Epithelial cell of prostate (primary cell): ENCODE measurements at places on chromosomes 16 and 17.

DNA sequence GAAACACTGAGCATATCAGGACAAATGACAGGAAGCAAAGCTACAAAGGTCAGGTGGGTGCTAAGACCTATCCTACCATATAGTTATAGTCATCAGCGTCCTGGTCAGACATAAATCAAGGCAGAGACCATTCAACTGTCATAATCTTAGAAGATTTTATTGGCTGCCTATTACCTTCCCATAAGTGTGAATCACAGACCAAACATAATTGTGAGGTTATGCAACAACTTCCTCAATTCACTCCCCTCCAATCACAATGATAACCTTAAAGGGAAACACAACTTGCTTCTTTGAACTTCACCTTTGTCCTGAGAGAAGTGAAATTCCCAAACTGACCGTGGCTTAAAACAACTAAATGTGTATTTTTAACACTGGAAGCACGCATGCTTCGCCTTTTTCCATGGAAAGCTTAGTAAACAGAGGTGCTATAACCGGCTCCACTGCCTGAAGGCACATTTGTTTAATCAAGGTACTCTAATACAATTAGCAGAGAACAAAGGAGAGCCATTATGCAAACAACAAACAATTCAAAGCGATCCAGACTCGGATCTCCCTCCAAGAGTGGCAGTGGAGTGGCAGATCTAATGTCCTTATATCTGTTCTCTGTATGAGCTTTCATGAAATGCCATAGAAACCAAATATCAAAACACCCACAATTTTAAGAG lies 84.9 kb downstream of the TMEM114 start:
- peak; percentile 51 for DNase-seq

DNA sequence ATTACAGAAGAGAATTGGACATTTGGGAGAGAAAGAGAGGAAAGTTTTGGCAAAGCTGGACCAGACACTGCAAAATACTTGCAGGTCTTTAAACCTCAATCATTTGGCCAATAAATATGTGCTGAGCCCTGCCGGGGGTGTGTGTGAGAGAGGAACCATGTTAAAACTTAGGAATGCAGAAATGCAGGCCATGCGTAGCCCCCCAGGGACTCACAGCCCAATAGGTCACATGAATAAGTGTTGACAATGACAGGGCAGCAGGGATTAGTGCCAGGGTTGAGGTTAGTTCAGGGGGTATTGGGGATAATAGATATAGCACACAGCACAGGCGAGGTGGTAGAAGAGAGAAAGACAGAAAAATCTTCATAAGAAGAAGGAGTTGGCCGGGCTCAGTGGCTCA lies 113.3 kb upstream of the ADAMTS18 start:
- DNase-seq: no peak

DNA sequence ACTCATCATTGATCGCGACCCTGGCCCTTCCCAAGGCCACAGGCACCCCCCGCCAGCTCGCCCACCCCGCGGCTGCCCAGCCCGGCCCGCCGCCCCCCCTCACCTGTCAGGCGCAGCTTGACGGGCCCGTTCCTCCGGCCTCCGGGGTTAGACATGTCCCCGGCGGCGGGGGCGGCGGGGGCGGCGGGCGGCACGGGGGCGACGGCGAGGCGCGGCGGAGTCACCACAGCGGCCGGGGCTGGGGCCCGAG lies 456 bp downstream of the SMURF2 start:
- no peak for DNase-seq

DNA sequence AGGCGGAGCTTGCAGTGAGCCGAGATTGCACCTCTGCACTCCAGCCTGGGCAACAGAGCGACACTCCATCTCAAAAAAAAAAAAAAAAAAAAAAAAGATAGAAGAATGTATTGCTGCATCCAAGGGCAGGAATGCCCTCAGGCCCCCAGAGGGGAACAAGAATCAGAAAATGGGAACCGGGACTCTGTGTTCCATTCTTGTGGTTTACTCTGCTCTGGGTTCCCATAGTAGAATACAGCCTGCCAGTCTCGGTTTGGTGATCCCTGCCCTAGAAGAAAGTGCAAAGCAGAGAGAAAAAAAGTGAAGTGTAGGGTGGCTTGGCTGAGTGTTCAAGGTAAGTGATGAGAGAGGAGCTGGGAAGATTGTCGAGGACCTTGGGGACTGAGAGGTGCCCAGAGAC lies 27.4 kb upstream of the KDM6B start:
- no peak for DNase-seq

DNA sequence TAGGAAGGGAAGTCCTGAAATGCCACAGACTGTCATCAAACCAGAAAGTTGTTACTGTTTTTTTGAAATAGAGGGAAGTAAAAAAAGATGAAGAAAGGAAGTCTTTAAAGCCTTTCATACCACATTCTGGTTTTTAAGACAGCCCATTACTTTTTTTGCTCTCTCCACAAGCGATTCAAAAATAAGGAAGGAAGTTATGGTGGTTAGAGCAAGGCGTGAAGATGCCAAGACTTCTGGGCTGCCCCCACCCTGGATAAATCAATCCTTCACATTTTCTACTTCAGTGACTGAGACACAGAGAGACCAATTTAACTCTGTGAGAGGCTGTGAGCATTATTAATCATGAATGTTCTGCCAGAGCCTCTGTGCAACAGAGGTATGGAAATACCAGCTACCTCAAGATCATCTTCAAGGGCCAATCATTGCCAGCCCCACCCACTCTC lies 82.3 kb upstream of the BCAR1 start:
- no peak for DNase-seq

DNA sequence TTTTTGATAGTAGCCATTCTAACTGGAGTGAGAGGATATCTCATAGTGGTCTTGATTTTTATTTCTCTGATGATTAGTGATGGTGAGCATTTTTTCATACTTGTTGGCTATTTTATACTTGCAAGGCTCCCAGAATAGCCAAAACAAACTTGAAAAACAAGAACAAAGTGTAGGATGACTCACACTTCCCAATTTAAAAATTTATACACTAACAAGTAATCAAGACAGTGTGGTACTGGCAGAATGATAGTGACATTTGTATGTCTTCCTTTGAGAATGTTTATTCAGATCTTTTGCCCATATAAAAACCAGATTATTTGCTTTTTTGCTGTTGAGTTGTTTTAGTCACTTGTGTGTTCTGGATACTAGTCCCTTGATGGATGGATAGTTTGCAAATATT lies 17.8 kb downstream of the SPECC1 start:
- DNase-seq: no peak

- DNase-seq: no peak
Measured at GRCh38 chr16:79970551-79971236, 370.2 kb upstream of the MAF start.

DNA sequence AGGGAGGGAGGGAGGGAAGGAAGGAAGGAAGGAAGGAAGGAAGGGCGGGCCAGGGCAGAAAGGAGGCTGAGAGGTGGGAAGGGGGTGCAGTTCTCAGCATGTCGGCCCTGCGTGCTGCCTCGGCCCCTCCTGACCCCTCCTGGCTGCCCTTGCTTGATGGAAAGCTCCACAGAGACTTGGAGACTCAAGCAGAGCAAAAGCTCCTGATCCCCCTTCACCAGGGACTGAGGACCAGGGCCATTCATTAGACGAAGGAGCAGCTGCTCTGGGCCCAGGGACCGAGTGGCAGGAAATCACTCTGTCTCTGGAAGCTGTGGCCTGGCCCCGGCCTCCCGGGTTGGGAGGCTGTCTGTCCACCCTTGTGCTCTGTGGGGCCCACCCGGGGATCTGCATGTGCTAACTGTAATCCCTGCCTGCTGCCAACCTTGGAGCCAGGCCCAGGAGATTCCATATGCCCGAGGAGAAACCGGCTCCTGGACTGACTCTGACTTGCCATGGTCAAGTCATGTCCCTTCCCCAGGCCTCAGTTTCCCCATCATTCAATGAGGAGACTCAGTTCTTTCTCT lies 27.4 kb upstream of the C1QL1 start:
- no peak for DNase-seq

DNA sequence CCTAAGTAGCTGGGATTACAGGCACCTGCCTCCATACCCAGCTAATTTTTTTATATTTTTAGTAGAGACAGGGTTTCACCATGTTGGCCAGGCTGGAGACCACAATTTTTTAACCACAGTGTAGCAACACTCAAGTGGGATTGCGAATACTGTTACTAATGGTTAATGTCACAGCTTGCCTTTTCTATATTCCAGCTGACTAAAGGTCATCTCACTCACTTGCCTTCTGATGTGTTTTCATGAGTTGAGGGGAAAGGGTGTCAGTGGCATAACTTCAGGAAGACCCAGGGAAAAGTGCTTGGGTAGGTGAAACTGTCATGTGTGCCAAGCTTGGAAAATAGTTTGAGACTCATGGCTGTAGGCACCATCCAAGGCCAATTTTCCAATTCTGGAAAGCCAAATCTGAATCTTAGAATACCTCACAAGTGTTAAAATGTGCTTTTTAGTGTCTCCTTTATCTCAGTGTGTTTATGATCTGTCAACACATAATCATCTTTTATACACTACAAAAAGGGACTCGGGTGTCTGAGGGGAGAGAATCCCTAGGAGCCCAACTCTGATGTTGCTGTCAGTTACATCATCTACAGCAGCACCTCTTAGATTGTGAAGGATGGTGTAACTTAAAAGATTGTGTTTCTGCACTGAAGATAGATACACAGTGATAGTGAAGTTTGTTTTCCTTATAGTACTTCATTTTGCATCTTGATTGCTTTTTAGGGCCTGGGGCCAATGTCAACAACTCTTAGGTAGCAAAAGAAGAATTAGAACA lies 27.1 kb downstream of the OGFOD1 start:
- no peak for DNase-seq

DNA sequence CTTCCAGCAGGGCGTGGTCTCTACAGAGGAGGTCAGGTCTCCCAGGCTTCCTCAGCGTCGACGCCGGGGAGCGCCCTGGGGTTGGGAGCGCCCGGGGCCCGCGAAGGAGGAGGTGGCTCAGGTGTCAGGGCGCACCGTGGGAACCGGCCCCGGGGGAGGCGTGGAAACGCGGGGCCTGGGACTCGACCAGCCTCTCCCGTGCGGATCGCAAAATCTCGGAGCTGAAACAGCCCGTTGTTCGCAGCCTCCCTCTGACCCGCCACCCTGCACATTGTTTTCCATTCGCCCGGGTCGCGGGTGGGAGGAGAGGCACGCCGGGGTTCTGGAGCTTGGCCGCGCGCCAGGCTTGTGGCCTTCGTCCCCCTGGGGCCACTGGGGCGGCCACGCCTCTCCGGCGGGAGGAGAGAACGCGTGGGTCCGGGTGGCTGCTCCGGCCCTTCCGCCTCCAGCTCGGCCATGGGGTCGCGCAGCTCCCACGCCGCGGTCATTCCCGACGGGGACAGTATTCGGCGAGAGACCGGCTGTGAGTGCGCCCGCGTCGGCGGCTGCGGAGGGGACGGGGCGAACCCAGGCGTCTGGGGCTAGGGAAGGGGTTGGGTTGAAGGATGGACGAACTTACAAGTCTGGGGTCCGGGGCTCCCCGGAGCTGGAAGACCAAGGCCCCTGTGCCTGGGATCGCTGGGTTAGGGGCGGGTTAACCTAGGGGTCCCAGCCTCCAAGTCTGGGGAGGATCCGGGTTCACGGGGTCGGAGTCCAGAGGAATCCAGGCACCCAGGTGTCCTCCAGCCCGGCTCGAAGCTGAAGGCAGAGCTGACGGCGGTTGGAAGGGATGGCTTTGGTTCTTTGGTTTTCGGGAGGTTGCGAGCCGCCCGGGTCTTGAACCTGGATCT lies at the start of gene CHP2:
Gene CHP2, plus strand, starts transcription at position 433 of the 890 bp plus-strand sequence. Its CDS starts 24 bp downstream, at position 457.
- DNase-seq: no peak

GRCh38 chr17:7018331-7018964 lies 4.4 kb upstream of the BCL6B start:
- no peak for DNase-seq

DNA sequence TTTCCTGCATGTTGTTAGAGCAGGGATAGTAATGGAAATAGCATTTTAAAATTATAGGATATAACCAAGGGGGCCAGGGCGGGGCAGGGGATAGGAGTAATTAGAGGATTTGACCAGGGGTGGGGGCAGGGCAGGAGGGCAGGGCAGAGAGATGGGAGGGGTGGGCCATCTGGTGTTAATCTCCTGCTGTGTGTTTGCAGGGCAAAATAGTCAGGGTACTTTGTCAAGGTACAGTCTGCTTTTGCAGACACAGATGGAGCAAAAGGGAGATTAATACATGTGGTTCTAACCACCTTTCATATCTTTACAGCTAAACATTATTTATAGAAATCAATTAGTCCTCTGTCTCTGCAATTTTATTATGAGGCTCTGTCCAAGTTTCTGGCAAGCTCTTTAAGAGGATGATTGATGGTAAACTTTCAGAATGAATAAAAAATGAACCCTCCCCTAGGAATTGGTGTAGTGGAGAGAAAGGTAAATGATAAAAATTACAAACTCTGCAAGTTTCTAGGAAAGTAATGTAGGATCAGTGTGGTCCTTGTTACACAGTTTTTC lies 6.6 kb downstream of the ANKFN1 start:
- DNase-seq: no peak

DNA sequence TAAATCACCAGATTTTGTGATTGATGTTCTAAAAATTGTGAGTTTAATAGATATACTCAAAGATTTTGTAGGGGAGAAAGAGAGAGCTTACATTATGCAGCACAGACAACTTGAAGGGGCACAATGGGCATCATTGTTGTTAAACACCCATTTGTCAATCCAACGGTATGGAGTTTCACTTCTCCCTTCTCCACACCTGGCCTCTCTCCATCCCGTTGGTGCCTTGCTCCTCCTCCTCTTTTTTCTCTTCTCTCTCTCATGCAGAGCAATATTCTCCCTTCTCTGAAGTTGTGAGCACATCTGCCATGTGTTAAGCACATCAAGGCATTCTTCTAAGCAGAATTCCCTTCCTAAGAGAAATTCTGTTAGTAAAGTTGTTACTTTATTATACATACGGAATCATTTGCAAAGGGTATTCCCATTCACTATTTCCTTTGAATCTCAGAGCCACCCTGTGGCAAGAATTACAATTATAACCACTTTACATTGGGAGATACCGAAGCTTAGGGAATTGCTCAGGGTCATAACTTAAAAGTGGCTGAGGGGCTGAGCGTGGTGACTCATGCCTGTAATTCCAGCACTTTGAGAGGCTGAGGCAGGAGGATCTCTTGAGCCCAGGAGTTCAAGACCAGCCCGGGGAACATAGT lies 40.5 kb upstream of the SKAP1 start:
- DNase-seq: no peak

- no peak for DNase-seq
Measured at GRCh38 chr16:10951026-10951425, 6.7 kb downstream of the CLEC16A start.

- DNase-seq: no peak
Measured at GRCh38 chr16:14428043-14428442, 202.0 kb downstream of the PARN start.

DNA sequence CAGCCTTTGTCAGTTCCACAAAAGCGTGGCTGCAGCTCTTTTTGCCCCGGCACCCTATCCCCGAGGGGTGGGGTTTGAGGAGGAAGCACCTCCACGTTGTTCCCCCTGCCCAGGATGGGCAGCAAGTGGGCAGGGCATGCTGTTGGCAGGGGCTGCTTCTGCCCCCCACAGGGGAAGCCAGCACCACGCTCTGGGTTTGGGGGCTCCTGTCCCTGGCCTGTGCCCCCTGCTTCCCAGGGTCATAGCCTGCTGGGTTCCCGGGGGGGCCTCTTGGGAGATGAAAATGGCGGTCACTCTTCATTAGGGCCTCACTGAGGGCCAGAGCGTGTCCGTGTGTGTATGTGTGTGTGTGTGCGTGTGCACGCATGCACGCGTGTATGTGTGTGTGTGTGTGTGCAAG lies 22.8 kb downstream of the LASP1 start:
- DNase-seq: no peak
